ENCODE measurements at places on chromosomes 7 and 10.
A peak's percentile ranks its signal among the peaks of the same experiment; 100 is the strongest.

- DNase-seq: no peak
Measured at GRCh38 chr10:31073211-31073610, 41.5 kb upstream of the ZNF438 start.

- no peak for DNase-seq
Measured at GRCh38 chr7:92282221-92282814, 36.5 kb downstream of the ANKIB1 start.

GRCh38 chr10:126910798-126911197 is 5.6 kb downstream of the DOCK1 start:
- DNase-seq: no peak

GRCh38 chr10:130804281-130804680 is 507.2 kb downstream of the TCERG1L start:
- DNase-seq: no peak

- DNase-seq: no peak
Measured at GRCh38 chr7:94366832-94367231, 27.9 kb upstream of the COL1A2 start.

GRCh38 chr10:129844216-129844766 is 119.8 kb downstream of the EBF3 start:
- no peak for DNase-seq

DNA sequence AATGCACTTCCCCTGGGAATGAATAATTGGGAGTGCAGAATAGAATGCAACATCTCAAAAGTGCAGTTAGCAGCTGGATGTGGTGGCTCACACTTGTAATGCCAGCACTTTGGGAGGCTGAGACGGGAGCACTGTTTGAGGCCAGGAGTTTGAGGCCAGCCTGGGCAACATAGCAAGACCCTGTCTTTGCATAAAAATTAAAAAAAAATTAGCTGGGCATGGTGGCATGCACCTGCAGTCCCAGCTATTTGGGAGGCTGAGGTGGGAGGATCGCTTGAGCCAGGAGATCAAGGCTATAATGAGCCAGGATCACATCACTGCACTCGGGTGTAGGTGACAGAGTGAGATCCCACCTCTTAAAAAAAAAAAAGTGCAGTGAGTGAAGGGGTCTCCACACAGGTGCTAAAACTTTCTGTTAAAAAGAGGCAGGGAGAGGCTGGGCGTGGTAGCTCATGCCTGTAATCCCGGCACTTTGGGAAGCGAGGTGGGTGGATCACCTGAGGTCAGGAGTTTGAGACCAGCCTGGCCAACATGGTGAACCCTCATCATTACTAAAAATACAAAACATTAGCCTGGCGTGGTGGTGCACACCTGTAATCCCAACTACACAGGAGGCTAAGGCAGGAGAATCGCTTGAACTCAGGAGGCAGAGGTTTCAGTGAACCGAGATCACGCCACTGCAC is 13.5 kb upstream of the ZMIZ1 start:
- no peak for DNase-seq

GRCh38 chr10:61970182-61971002 is 68.9 kb downstream of the ARID5B start:
- no peak for DNase-seq

GRCh38 chr10:73414230-73414945 is 530 bp upstream of the ANXA7 start:
- DNase-seq: no peak

- no peak for DNase-seq
Measured at GRCh38 chr7:129970816-129971215, 18.1 kb upstream of the UBE2H start.

- DNase-seq: no peak
Measured at GRCh38 chr7:33539659-33540400, 365.5 kb upstream of the BMPER start.

- DNase-seq: no peak
Measured at GRCh38 chr10:9911488-9911887, 1106.2 kb upstream of the CELF2 start.

- DNase-seq: peak; percentile 91
Measured at GRCh38 chr7:88226886-88227516, 7.2 kb upstream of the SRI start.

DNA sequence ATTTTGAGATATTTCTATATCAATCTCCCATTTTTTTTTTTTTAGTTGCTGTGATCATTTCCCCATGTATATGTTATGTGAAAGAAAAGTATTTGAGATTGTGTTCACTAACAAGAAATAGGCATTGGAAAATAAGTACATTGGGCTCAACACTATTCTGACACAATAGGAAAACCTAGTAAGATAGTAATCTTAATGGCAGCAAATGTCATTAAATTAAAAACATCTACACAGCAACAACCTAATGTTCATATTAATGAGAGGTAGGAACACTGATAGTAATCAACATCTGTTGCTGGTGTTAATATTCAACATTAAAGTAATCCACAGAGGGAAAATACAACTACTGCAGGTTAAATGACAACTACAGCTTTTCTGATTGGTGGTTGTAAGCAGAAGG is 1.5 kb upstream of the GTPBP10 start:
- DNase-seq: no peak

DNA sequence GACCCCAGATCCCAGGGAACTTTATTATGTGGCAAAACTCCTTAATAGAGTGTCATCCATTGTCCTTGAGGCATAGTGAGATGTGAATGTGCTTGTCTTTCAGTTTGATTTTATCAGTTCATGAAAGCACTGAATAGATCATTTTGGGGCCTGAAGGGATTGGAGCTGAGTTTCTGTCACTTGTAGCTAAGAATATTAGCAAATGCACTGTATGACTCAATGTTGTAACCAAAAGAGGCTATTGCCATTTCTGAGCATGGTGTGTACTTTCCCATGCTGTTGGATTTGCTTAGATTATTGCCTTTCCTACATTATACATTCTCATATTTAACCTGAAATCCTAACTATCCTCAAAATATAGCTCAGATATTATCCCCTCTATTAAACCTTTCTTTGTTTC is 130.4 kb downstream of the PRKG1 start:
- no peak for DNase-seq

- no peak for DNase-seq
Measured at GRCh38 chr10:96044736-96045135, 1.4 kb downstream of the CCNJ start.

DNA sequence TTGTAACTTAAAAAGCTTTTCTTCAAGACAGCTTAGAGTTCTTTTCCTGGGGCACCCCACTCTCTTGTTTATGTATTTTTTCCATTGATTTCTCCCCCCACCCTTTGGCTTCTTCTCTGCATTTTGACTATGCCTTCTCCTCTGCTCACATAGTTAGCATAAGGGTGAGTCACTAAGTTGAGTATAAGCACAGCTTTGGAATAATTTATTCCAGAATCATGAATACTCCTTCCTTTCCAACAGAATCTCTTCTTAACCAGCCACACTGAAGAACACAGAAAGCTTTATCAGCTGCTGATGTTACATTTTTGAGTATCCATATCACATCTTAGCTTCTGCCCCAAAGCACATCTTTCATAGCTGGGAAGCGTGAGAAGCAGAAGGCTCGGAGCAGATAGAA is 449.5 kb upstream of the MKI67 start:
- DNase-seq: no peak

GRCh38 chr10:30821994-30822692 is 192.6 kb upstream of the LYZL2 start:
- DNase-seq: no peak

DNA sequence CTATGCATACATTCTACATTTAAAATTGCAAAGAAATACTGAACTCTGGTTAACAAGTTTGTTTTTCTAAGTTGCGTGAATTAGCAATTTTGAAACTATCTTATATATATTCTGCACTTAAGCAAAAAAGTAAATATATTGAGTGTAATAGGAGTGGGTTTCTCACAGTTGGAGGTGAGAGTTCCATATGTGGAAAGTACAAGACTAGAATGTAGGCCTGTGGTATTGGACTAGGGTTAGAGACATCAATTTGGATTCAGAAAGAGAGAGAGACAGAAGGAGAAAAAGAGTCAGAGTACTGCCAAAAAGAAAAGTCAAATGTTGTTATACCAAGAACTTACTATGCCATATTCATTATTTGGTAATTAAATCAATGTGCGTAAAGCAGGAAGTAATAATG is 47.3 kb upstream of the ITGB8 start:
- no peak for DNase-seq

DNA sequence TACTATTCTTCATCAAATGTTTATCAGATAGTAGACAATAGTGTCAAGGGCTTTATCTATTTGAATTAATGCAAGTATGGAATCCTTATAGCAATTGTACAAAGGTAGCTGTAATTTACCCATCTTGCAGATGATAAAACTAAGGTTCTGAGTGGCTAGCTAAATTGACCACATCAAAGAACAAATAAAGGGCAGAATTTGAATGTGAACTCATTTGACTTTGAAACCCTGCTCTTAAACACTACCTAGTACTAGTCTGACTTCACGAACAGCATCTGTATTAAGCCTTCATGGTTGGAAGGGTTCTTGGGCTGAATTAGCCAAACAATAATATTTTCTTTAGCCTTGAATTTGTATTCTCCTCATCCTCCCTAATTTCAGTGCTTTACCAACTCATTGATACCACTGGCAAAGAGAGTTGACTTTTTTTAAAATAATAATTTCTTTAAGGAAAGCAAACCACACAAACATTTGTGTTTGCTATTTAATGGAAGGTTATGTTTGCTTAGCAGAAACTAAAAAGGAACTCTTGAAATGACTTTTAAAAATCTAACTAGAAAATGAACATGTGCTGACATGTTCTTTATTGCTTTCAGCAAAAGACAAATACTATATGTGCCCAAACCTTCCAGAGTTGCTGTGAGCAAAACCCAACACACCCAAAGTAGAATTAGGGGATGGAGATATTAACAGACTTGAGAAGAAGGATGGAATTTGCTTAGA is 322.6 kb downstream of the RNLS start:
- DNase-seq: no peak

DNA sequence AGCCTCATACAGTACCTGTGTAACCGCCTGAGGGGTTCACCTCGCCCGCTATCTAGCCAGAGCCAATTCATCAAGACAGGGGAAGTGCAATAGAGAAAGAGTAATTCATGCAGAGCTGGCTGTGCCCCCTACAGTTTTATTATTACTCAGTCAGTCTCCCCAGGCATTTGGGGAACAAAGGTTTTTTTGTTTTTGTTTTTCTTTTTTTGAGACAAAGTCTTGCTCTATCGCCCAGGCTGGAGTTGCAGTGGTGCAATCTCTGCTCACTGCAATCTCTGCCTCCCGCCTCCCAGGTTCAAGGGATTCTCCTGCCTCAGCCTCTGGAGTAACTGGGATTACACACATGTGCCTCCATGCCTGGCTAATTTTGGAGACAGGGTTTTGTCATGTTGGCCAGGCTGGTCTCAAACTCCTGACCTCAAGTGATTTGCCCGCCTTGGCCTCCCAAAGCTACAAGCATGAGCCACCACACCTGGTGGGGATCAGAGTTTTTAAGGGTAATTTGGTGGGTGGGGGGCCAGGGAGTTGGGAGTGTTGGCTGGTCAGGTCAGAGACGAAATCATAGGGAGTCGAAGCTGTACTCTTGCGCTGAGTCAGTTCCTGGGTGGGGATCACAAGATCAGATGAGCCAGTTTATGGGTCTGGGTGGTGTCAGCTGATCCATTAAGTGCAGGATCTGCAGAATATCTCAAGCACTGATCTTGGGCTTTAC is 116.5 kb downstream of the MARCHF5 start:
- DNase-seq: no peak

DNA sequence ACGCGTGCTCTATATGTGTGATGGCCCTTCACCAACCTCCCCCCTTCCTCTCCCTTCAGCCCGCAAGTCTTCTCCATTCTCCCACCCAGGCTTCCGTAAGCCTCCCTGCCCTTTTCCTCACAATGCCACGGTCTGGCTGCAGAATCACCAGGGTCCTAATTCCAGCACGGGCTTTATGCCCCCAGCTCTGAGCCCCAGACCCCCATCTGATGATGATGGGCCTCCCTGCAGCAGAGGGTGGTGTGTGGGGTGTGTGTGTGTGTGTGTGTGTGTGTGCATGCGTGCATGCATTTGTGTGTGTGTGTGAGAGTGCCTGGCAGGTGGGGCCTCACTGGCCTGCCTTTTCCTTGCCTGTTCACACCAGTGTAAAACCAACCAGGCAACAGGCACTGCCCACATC is 109.9 kb downstream of the OAT start:
- no peak for DNase-seq

- no peak for DNase-seq
Measured at GRCh38 chr7:144474800-144475615, 71.5 kb upstream of the NOBOX start.

DNA sequence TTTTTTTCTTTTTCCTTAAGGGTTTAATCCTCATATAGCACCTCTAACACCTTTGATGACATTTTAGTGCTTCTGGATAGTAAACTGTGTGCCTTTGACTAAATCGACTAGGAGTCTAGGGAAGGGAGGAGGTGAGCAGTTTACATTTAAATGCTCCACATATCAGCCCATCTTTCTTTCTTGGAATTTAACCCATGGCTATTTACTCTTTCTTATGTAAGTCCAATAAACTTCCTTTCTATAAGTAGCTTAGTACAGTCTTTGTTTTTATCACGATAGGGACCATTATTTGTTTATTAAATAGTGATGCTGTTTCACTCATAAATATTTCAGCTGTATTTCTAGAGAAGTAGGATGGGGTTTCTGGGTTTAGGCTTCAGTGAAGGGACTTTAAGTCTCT is 669.9 kb downstream of the AUTS2 start:
- peak; percentile 13 for DNase-seq

- DNase-seq: no peak
Measured at GRCh38 chr10:17029581-17030271, 99.9 kb downstream of the CUBN start.

DNA sequence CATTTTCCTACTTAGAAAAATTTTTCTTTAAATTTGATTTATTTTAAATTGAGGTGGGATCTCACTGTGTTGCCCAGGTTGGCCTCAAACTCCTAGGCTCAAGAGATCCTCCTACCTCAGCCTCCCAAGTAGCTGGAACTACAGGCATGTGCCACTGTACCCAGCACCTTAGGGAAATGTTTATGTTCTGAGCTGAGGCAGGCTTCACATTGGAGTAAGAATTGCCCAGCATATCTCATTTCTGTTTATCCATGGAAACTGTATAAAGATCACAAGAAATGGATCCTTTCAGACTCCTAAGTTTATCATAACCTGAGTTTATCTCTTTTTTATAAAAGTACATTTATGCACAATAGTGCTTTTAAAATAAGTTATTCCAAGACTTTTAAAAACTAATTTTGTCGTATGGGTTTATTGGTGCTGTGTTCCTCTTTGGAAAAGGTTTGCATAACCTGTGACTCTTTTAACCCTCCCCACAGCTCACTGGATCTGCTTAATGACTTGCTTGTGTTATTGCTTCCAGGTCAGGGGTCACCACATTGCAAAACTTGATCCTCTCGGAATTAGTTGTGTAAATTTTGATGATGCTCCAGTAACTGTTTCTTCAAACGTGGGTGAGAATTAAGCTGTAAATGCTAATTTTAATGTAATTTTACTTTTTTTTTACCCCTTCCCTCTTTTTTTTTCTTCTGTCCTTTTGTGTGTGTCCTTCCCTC is 40.7 kb downstream of the OGDH start:
- DNase-seq: no peak

GRCh38 chr7:16579216-16579615 is 52.6 kb downstream of the LRRC72 start:
- no peak for DNase-seq

DNA sequence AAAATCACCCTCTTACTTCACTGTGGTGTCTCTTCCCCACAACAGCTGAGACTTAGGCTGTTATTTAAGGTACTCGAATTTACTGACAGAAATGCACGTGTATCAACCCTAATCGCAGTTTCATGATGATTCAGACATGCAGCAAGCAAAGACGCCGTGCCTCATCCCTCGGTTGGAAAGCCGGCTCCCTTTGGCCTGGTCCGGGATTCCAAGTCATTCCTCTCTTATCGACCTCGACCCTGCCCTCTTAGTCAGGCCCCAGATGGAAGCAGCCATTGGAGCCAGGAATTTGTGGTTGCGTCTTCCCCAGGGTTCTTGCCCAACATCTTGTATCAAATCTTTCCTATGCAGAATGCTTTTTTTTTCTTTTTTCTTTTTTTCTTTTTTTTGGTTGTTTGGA is 229.5 kb downstream of the GATA3 start:
- no peak for DNase-seq
